Activated CD4-positive, alpha-beta T cell treated with anti-CD3 and anti-CD28 coated beads, Interleukin-2, amount 10 ng/mL, durations not matched to agents 24 days and 14 days (primary cell): ENCODE measurements at places on chromosomes 12 and 14. TPM values are rescaled to one million over a fixed set of nuclear protein-coding genes. Genes with fewer than 3 reads are reported as not detected.
A peak's percentile ranks its signal among the peaks of the same experiment; 100 is the strongest.

GRCh38 chr12:98644712-98645571, at the start of the genes APAF1 and IKBIP:
Gene APAF1 (plus strand): TSS chr12:98645290. CDS start chr12:98648360, 3,070 bp downstream.
Gene IKBIP (minus strand): TSS chr12:98644788. CDS start chr12:98644701, 87 bp downstream.
- peak; percentile 99 for DNase-seq

The PTGER2 gene
- total RNA-seq = 66.7 and 69.9 TPM in 2 replicates

DNA sequence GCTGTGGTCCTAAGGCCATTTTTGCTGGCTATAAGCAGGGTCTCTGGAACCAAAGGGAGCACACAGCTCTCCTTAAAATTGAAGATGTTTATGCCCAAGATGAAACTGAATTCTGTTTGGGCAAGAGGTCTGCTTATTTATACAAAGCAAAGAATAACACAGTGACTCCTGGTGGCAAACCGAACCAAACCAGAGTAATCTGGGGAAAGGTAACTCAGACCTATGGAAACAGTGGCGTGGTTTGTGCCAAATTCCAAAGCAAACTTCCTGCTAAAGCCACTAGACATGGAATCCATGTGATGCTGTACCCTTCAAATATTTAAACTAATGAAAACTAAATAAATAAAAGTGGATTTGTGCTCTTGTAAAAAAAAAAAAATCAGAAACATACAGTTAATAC, 29.6 kb upstream of the BICDL1 start:
- no peak for DNase-seq

GRCh38 chr12:16608946-16609539, 3.1 kb upstream of the LMO3 start:
- DNase-seq = no peak

- DNase-seq = no peak
These were observed 90.1 kb downstream of the NUAK1 start for GRCh38 chr12:106048676-106049075.

GRCh38 chr12:38448991-38449390, 132.4 kb downstream of the ALG10B start:
- DNase-seq = no peak
